ENCODE measurements at places on chromosomes 2 and 18.

- no peak for DNase-seq
Measured at GRCh38 chr2:112714836-112715631, 5.8 kb upstream of the NT5DC4 start.

DNA sequence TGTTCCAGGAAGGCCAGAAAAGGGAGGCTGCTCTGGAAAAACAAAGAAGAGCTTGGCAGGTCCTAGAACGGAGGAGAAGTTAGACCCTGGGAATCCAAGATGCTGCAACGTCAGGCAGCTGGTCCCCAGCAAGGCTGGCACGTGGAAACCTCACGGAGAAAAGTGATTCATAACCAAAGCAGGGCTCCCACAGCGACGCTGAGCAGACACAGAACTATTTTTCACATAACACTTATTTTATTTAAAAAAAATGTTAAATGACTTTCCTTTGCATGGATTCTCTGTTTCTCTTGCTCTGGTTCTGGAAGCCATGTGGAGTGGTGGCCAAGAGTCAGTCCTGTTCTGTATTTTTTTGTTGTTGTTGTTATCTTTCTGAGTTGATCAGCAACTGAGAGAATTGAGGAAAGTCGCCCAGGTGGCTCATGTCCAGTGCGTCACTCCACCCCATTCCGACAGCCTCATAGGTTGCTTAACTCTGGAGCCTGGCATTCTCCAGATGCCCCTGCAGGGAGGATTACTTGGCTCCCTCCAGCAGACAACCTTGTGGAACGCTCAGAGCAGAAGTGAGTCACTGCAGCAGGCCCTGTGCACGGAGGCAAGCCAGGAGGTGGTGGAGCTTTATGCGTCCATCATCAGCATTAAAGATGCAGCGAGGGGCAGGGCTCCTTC lies 229.9 kb upstream of the HDAC4 start:
- no peak for DNase-seq

GRCh38 chr2:169363560-169364150 lies 1.3 kb upstream of the LRP2 start:
- peak; percentile 49 for DNase-seq

DNA sequence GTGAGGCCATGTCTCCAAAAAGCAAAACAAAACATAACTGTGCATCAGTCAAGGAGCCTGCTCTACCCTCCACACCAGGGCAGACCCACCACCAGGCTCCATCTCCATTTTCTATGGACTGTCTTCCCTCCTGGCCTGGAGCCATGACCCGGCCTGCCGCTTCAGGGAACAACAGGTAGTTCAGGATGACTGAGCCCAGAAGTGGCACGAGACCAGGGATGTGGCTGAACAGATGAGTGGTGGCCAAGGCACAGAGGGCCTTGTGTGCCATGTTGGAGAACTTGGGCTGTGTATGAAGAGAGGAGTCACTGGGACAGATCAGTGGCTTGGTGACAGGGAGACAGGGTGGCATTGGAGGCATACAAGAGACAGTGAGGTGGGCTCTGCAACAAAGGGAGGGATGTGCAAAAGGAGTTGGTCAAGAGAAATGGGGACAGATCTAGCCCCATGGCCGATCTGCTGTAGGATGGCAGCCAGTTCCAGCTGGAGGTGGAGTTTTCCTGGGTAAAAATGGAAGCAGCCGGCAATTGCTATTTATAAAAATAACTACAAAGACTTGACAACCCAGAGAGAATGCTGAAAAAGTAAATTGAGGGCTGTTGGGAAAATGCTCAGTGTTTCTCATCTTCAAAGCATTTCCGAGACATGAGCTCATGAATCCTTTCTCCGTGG lies 35.0 kb downstream of the TMEM177 start:
- DNase-seq: no peak

- DNase-seq: no peak
Measured at GRCh38 chr2:223418604-223419199, 183.5 kb downstream of the SCG2 start.

DNA sequence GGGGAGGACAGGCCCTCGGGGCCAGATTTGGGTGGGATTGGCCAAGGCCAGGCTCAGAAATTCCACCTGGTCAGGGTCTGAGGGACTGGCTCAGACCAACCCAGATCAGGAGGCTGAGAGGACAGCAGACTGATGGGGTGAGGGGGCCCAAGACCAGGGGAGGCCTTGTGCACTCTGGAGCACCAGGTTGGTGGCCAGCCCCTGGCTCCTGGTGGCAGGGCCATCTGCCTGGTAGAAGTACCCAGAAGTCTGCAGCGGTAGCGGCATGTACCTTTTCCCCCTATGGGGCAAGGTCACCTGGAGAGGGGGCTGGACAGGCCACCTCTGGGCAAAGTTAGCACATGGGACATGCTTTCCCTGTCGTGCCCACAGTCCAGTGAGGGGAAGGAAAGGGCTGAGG lies 21.2 kb upstream of the ODC1 start:
- no peak for DNase-seq

DNA sequence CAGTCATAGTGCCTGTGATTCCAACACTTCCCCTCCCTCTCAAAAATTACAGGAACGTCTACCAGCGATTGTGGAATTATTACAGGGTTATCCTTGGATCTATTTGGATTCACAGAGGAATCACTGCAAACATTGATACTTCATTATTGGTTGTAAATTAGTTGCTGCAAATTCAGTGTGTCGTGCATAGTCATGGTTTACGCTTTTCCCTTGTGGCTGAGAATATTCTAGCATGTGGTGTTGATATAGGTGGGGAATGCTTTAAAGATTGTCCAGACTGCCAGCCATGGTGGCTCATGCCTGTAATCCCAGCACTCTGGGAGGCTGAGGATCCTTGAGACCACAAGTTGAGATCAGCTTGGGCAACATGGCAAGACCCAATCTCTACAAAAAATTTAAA lies 48.7 kb upstream of the PDK1 start:
- no peak for DNase-seq
